ENCODE measurements at places on chromosomes 11 and 22.

DNA sequence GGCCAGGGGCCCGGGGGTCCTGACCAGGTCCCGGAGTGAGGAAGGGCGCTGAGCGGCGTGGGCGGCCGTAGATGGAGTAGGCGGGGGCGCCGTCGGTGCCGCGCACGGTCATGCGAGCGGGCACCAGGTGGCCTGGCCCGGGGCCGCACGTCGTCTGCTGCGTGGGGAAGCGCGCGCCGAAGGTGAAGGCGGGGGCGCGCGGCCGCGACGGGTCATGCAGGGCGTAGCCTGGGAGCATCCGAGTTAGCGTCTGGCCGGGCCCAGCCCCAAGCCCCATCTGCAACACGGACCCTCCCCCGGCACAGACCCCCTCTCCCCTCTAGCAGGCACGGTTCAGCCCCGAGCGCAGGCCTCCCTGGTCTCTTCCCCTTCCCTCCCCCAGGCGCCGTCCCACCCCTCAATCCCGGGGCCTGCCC is 1.7 kb upstream of the TYMP start:
- DNase-seq, result no peak

GRCh38 chr11:17642370-17642769 is 77.0 kb upstream of the MYOD1 start:
- no peak for DNase-seq

DNA sequence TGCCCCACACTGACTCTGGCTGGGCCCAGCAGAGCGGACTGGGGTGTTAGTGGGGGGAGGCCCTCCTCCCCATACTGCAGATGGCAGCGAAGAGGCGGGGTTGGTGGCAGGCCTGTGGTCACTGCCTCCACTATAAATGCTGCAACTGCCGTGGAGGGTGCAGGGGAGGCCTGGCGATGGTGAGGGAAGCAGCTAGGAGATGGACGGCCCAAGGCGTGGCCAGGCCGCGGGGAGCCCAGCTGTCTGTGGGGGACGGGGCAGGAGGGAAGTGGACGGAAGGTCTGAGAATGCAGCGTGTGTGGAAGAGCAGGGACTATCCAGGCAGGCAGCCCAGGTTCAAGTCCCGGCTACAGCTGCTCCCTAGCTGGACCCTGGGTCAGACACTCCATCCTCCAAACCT is 18.3 kb downstream of the DNAL4 start:
- DNase-seq, result no peak

- DNase-seq, result peak; percentile 25
Observed at GRCh38 chr11:15208378-15209222, 93.9 kb downstream of the INSC start.

GRCh38 chr11:63505857-63506528 is at the start of gene LGALS12:
Gene LGALS12, plus strand, starts transcription at chr11:63506084. Its CDS starts 375 bp downstream, at chr11:63506459.
- no peak for DNase-seq

DNA sequence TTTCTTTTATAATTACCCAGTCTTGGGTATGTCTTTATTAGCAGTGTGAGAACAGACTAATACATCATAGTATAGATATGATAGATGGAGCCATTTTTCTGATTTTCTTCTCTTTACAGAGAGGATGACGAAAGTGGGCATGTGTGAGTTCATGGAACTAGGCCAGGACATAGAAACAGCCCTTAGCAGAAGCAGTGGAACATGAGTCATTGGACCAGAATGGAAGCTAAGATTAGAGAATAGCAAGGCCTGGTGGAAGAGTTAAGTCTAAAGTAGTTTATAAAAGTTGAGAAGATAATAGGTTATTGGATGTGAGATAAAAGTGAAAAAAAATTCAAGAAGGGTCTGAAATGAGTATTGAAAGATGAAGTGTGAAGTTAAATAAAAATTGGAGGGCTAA is 97.0 kb upstream of the MPPED2 start:
- DNase-seq, result no peak

DNA sequence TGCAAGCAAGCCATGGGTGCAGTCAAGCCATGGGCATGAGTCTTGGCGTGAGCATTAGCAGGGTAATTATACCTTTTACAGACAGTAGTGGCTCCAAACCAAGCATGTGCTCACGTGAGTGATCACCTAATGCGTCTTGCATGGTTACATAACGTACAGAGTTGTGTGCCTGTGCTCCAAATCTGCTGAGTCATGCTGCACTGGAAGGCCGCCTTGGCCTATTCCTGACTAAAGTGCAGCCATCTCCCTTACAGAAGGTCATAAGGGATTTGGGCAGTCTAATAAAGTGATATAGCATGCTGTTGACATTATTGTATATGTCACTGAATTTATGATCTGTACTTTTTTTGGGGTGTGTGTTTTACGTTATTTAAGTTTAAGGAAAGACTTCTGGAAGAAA is 102.4 kb downstream of the ARHGAP42 start:
- DNase-seq, result no peak

DNA sequence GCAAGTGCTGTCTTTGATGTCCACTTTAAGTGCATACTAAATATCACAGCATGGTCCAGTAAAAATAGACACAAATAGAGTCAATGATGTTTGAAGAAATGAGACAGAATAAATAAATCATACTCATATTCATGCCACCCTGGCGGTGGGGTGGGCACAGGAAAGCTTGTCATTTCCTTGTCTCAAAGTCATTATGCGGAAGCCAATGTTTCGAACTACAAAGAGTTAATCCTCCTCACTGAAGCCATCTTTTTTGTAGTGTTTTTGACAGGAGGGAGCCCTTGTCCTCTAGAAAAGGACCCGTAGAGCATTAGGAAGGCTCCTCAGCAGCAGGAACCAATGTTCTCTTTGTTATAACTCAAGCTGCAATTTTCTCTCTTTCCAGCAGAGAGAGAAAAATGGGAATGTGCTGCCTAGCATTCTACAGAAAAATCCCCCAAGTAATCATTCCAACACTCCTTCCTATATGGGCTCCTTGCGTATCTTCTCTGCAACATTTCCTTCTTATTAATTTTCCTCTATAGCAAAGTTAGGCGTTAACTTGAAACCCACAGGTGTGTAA is 30.6 kb downstream of the SC5D start:
- no peak for DNase-seq

- no peak for DNase-seq
Observed at GRCh38 chr11:71395263-71395560, 53.0 kb downstream of the DHCR7 start.

DNA sequence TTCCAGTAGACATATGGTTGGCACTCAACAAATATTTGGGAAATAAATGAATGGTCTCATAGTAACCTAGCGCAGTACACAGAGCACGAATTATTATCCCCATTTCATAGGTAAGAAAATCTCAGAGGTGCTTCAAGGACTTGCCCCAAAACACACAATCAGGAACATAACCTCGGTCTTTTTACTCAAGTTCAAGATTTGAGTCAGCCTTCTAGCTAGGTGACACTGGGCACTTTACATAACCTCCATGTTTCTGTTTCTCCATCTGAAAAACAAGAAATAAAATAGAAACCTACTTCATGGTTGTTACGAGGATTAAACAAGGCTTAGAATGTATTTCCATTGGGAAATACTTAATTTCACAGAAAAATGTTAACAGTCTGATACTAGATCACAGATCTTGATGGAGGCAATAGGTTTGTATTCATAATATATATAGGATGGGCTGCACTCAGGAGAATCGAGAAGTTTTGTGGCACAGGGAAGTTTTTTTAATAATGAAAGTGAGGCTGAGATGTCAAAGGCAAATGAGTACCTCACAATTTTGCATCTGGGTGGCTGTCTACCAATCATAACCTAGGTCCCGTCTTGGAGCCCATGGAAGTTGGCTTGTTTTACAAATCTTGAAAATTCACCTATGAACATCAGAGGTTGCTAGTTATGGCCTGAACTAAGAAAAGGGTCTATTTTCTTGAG is 147.4 kb upstream of the ZC3H12C start:
- DNase-seq, result no peak

DNA sequence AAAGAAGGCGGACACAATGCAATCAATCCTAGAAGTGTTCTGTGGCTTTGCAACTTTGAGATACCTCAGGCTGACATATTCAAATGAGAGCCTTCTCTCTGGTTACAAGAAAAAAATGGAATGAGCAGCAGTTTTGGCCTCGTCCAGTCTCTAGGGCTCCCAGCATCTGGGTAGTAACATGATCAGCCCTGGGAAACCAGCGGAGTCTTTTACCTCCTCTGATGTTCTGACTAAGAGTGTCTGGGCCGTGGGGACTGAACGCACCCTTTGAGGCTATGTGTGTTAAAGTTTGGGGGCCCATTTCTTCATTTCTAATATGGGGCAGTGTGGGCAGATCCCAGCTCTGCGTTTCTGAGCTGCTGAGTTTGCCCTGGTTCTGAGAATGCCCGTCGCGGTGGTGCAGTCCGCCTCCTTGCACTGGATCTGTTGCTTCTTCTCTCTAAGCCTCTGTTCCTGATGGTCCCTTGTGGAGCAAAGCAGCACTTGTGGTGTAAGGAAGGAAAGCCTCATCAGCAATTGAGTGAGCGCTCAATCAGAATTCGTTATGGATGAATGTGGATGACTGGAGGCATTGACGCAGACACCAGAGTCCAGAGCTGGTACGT is 8.1 kb downstream of the PARVB start:
- no peak for DNase-seq

DNA sequence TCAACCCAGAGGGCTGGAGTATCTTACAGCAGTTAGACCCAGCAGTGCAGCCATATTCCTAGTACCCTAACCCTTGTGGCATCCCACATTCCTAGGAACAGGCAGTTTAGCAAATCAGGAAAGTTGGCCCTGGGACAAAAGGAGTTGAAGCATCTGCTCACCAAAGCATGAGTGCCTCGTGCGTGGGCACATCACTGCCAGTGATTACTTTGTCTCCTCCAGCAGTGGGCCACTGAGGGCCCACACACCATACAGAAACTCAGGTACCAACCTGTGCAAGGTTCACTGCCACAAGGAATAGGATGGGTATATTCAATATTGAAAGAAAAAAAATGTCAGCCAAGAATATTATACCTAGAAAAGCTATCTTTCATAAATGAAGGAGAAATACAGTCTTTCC is 227.5 kb upstream of the CNTN5 start:
- DNase-seq, result no peak

GRCh38 chr11:73347067-73347466 is 29.1 kb upstream of the RELT start:
- DNase-seq, result no peak

DNA sequence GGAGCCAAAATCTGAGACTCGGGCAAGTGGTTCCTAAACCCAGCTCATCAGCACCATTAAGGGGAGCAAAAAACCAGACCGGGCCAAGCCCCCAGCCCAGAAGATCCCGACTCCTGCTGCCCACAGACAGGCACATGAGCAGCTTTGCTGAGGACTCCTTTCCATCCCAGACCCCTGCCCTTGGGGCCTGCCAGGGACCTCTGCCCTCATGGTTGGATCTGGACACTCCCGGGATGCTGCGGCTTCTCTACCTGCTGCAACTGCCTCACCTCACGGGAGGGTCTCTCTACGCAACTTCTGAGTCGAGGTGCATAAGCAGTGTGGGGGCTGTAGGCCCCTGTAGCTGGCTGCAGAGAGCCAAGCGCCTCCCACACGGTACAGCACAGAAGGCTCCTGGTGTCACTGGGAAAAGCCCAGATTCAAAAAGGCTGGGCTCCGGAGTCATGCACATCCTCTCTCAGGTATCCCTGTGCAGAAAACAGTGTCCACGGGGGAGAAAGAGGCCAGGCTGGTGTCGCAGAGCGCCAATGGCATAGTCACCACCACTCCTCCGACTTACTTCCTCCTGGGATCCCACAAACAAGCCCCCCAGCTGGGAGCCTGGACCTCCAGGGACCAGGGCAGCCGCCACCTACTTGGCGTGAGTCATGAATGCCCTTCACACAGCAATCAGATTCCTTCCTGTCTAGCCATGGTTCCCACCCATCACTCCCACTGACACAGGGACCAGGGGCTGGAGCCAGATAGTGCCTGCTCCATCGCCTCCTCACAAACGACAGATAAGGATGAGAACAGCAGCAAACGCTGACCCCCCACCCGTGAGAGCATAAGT is 122.1 kb downstream of the BCR start:
- no peak for DNase-seq

DNA sequence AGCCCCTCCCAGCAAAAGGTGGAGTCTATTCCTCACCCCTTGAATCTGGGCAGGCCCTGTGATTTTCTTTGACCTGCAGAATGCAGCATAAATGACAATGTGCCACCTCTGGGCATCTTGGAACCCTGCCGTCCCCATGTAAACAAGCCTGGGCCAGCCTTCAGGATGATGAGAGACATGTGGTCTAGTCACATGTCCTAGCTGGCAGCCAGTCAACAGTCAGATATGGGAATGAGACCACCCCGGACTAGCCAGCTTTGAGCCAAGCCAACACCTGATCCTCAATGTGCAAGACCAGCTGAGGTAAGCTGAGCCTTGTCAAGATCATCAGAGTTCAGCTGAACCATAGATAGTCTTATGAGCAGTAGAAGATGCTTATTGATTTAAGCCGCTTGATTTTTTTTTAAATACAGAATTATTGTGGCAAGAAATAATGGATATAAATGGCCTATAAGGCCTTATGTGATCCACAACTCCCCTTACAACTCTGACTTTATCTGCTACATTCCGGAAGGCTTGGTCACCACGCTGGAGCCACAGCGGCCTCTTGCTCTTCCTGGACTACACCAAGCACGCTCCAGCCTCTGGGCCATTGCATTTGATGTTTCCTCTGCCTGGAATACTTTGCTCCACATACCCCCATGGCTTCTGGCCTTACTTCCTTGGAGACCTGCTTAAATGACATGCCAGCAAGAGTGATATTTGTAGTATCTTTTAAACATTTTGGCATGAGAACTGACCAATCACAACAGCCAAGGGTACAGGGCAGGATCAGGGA is 225.9 kb upstream of the SESN3 start:
- no peak for DNase-seq

DNA sequence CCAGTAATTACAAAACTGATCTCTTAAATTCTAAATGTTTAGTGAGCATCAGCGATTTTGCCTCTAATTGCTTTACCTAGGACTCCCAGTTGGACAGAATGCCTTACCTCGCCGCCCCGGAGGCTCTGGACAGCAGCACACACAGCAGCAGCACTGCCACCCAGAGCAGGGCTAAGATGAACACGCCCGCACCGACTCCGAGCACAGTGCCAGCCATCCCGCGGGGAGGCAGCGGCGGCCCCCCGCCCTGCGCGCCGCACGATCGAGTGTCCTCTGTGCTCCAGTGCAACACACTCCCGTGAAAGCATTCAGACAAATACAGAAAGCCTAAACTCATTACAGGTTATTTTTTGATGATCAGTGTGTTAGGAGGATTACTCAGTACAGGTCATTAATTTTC is 9.4 kb downstream of the TMEM218 start:
- DNase-seq, result no peak

All from NCI-H1694 treated with DMSO at 0.1 percent for 48 hours (cell line).